SK-N-SH (cell line): ENCODE measurements at places on chromosomes 3 and 15. TPM values are rescaled to one million over a fixed set of nuclear protein-coding genes. Genes with fewer than 3 reads are reported as not detected.

GRCh38 chr3:133620066-133620784, 41.5 kb downstream of the TOPBP1 start:
- H3K4me1 ChIP-seq: no peaks in the 10 kb centered on the region
- H3K36me3 ChIP-seq: peaks cover 77% of the 10 kb centered on the region
- H3K27ac ChIP-seq: no peak overlapping the region
- no peak for DNase-seq

DNA sequence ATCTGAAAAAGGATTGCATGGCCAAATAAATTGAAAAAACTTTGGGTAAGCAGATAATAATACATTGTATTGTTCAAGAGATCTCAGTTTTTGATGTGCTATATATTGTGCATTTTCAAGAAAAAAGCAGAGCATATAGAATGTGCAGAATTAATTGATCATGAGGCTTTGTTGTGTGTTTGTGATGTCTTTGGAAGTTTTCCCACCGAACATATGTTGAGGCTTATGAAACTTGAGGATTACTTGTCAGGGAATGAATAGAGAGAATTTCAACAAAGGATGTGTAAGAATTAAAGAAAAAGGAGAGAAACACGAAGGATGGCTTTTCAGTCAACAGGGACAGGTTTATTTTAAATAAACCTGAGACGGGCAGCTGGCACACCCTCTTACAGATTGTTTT, 232.5 kb upstream of the POU1F1 start:
- no peak for DNase-seq
- no peak overlapping the region for H3K4me3 ChIP-seq
- H3K27me3 ChIP-seq: peaks cover 12% of the 10 kb centered on the region; the same call in 1 of the 2 replicates
- H3K4me1 ChIP-seq: no peaks in the 10 kb centered on the region
- H3K27ac ChIP-seq: no peak overlapping the region

DNA sequence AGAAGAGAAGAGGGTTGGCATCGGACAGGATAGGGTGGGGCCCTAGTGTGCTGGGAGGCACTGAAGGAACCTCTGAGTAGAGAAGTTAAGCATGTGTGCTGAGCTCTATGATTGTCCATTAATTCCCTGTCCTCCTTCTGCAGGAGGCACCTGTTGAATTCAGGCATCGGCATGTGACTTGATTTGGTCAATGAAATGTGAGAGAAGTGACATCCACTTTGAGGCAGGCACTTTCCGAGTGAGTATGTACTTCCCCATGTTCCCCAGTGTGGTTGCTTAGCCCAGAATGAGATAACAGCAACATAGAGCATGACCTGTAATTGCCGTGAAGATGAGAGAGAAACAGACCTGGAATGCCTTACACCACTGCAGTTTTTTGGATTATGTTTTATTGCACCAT, 224.8 kb downstream of the RPLP1 start:
- no peaks in the 10 kb centered on the region for H3K36me3 ChIP-seq
- no peak for DNase-seq
- no peak overlapping the region for H3K27ac ChIP-seq
- peaks cover 22% of the 10 kb centered on the region; the same call in 1 of the 2 replicates for H3K27me3 ChIP-seq

GRCh38 chr3:123711356-123711755, 126.5 kb upstream of the HACD2 start:
- H3K4me3 ChIP-seq: no peak overlapping the region
- H3K36me3 ChIP-seq: peaks cover 80% of the 10 kb centered on the region
- H3K27ac ChIP-seq: no peak overlapping the region
- no peak for DNase-seq
- no peaks in the 10 kb centered on the region for H3K27me3 ChIP-seq

GRK7 gene
- polyA plus RNA-seq: 0.03 TPM in 1 of 2 replicates, not detected in the other
